ENCODE measurements at places on chromosomes 16 and 17. TPM values are rescaled to one million over a fixed set of nuclear protein-coding genes. Genes with fewer than 3 reads are reported as not detected.

CES3 gene
- polyA plus RNA-seq, result 0.96 TPM

HSD17B1 gene
- 1.8 TPM for polyA plus RNA-seq

MT1H gene
- polyA plus RNA-seq, result 1.9 TPM

TPSB2 gene
- 12.9 TPM for polyA plus RNA-seq

CLEC19A gene
- polyA plus RNA-seq, result not detected

LGALS9 gene
- polyA plus RNA-seq, result 228 TPM

OR3A3 gene
- not detected for polyA plus RNA-seq

TNFSF12 gene
- polyA plus RNA-seq, result 72.2 TPM

SYCE1L gene
- polyA plus RNA-seq, result 1.4 TPM

STH gene
- polyA plus RNA-seq, result not detected

NACA2 gene
- polyA plus RNA-seq, result 0.07 TPM

KRTAP1-1 gene
- polyA plus RNA-seq, result not detected

NOMO2 gene
- polyA plus RNA-seq, result 92.7 TPM

PRSS22 gene
- polyA plus RNA-seq, result 30.1 TPM

C17orf50 gene
- polyA plus RNA-seq, result 0.18 TPM

CD68 gene
- polyA plus RNA-seq, result 595 TPM

CPHXL2 gene
- not detected for polyA plus RNA-seq

SPATA32 gene
- 0.40 TPM for polyA plus RNA-seq

RRAD gene
- 42.3 TPM for polyA plus RNA-seq

TMEM235 gene
- 0.08 TPM for polyA plus RNA-seq

LHX1 gene
- polyA plus RNA-seq, result not detected

MYH3 gene
- polyA plus RNA-seq, result 2.8 TPM

CDRT15L2 gene
- polyA plus RNA-seq, result not detected

SSTR5 gene
- not detected for polyA plus RNA-seq

CIITA gene
- polyA plus RNA-seq, result 29.1 TPM

KCNH4 gene
- 0.57 TPM for polyA plus RNA-seq

PPP1R27 gene
- polyA plus RNA-seq, result not detected

CDRT15 gene
- polyA plus RNA-seq, result not detected

SPNS2 gene
- polyA plus RNA-seq, result 53.0 TPM

KIF2B gene
- polyA plus RNA-seq, result not detected

SLC12A3 gene
- polyA plus RNA-seq, result 0.07 TPM

ALKBH5 gene
- polyA plus RNA-seq, result 36.5 TPM

RASD1 gene
- 13.5 TPM for polyA plus RNA-seq

KRTAP3-1 gene
- not detected for polyA plus RNA-seq

TEX14 gene
- polyA plus RNA-seq, result 0.13 TPM

RNF166 gene
- polyA plus RNA-seq, result 42.4 TPM

FOXC2 gene
- polyA plus RNA-seq, result 0.43 TPM

C16orf92 gene
- polyA plus RNA-seq, result not detected

MEOX1 gene
- 0.26 TPM for polyA plus RNA-seq

TEKT5 gene
- polyA plus RNA-seq, result 0.13 TPM

KCNJ12 gene
- polyA plus RNA-seq, result 1.6 TPM

FZD2 gene
- 5.5 TPM for polyA plus RNA-seq

C16orf74 gene
- 2.6 TPM for polyA plus RNA-seq

NPIPA1 gene
- 74.8 TPM for polyA plus RNA-seq

SULT1A2 gene
- polyA plus RNA-seq, result 14.2 TPM

DNAH17 gene
- polyA plus RNA-seq, result 0.44 TPM

DHRS7C gene
- polyA plus RNA-seq, result not detected

SSH2 gene
- polyA plus RNA-seq, result 37.6 TPM

GPR142 gene
- not detected for polyA plus RNA-seq

ANKRD40CL gene
- not detected for polyA plus RNA-seq

NETO2 gene
- polyA plus RNA-seq, result 2.7 TPM

RAC3 gene
- 8.0 TPM for polyA plus RNA-seq

TEKT1 gene
- 9.3 TPM for polyA plus RNA-seq

HLF gene
- 3.2 TPM for polyA plus RNA-seq

GTF3C1 gene
- polyA plus RNA-seq, result 33.5 TPM

UMOD gene
- not detected for polyA plus RNA-seq

All from lung (tissue), 17 donors.